SIG-M5 (cell line): ENCODE measurements at places on chromosomes 6 and 20.

DNA sequence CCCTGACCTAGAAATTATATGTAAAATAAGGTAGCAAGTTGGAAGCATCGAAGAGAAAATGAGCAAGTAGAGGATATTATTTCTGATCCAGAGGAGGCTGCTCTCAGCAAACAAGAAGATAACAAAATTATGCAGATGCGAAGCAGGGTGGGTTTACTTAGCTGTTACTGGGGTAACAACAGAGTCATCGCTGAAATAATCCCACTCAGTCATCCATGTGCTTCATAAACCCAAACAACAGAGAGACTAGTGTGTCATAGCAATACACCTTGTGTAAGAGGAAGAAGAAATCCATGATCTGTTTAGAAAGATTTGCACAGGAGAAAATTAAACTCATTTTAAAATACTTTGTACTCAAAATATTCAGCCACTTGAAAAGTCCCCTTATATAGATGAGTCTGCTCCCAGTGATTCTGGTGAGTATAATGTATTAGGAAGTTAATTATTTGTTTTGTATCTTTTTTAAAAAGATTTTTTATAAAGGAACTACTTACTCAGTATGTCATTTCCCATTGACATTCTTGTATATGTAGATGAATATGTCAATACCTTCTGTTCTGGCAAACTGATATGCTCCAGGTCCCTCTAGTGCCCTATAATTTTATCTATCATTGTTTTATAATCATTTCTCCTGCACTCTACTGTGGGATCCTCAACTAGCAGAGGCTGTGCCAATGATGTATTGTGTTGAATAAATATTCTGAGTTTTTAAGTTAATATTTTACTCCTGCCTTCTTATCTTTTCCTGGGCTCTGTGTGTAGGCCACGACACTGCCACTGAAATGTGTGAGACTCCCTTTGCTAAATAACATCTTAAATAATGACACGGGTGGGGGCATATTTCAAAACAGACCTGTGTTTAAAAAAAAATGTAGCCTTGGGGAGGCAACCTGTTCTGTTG, 8.6 kb upstream of the HIVEP2 start:
- DNase-seq = no peak

DNA sequence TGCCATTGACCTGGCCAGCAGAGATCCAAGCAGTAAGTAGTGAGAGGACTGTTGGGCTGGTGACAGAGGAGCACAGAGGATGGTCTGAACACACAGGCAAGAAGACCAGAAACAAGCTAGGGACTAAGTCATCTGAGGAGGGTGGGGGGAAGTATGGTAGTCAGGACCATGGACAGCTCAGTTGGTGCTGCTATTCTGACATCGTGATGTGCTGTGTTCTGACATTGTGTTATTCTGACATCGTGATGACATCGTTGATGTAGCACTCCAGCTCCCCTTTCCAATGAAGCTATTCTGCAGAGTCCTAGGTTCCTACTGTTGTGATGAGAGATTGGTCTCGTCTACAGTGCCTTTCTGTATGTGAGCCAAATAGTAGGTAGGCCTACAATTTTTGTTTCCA, 28.7 kb downstream of the CFAP206 start:
- DNase-seq = no peak

- DNase-seq = no peak
Observed at GRCh38 chr6:7545316-7546019, 4.0 kb downstream of the DSP start.

GRCh38 chr6:49606721-49607390, 29.8 kb downstream of the RHAG start:
- no peak for DNase-seq
